ENCODE measurements at places on chromosomes 7 and 10.
A peak's percentile ranks its signal among the peaks of the same experiment; 100 is the strongest.

DNA sequence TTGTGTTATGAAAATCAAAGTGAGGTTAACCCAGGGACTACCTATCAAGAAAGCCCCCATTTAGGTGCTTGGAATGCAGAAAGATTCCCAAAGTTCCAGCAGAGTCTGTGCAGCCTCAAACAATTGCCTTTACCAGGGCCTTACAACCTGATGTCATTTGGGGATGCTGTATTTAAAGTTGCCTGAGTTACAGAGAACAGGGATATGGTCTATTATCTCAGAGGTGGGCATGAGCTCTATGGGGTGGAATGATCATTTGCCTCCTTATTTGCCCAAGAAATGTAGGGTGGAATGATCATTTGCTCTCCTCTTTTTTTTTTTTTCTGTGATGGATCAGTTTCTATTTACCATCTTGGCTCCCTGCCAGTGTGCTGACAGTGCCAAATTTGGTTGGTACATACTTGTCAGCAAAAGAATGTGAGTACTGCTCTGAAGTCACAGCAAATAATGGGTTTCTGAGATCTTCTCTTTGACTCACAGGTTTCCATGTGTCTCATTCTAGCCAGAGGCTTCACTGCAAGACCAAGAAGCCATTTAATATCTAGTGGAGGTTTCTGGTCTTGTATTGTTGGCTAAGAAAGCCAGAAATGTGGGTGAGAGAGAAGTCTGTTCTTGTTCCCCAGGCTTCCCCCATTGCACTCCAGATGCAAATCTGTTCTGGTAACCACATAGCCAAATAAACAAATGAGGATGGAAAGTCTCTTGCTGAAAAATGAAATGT is 45.5 kb upstream of the ZNRF2 start:
- peak; percentile 58 for DNase-seq

DNA sequence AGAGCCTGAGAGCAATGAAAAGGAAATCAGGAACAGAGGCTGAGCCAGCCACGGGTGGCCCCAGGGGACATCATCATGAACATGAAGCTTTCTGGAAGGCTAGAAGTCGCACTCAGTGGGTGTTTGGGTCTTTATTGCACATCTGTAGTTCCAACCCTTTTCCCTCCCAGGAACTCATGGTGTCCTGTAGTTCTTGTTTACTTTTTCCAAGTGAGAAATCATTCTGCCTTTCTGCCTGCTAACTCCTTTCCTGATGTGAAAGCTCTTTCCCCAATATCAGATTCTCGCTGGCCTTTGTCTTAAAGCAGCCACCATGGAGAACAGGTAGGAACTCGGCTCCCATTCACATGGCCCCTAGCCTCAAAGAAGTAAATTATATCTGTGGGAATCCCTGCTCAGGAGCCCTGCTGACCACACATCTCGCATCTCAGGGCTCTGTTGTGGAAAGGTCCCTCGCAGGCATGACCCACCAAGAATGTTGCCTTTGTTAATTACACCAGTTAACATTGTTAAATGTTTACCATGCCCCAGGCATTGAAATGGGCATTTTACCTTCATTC is 542.7 kb downstream of the TNS3 start:
- no peak for DNase-seq

GRCh38 chr10:129272866-129273650 is 194.0 kb upstream of the MGMT start:
- DNase-seq = no peak

DNA sequence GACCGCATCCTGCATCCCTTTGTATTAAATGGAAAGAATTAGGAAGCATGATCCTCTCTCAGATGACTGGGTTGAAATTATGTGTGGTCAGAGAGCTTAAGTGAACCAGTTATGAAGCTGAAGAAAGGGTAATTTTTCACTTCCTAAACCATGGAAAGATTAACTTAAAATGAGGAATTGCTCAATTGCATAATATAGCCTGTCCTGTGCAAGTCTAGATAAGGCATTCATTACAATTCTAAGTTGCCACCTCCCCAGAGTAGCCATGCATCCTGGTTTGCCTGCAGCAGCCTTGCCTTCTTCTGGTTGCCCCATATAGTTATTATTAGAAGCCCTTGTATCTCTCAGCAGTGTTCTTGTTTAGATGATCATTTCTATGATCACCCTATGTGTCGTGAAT is 45.3 kb downstream of the STARD3NL start:
- peak; percentile 65 for DNase-seq

DNA sequence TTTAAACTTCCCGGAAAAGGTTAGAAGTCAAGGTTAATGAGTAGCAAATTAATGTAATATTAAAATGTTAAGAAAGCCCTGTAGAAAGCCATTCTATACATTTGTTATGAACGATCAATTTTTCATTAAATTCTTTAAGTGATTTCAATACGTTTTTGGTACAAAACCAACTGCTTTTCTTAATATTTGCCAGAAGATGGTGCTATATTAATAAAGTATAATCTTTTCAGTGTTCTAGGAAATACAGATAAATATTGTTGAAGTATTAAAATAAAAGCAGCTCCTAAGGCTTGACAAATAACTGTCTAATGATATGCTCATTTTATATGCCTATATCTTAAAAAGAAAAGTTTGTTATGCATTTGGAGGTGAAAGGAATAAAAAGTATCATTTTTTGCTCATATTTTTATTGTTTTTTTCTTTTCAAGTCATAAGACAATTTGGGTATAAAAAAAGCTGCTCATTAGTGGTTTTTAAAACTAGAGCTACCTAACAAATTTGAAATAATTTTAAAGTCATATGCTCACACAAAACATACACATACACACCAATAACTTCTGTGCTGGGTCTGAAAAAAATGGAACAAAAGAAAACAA is 130.3 kb upstream of the POT1 start:
- no peak for DNase-seq

GRCh38 chr7:141646826-141647480 is 55.0 kb downstream of the DENND11 start:
- no peak for DNase-seq

- no peak for DNase-seq
Measured at GRCh38 chr10:133182190-133182589, 22.2 kb downstream of the KNDC1 start.

GRCh38 chr10:99531026-99531695 is 1.6 kb upstream of the NKX2-3 start:
- DNase-seq = no peak

- peak; percentile 86 for DNase-seq
Measured at GRCh38 chr7:41709621-41710020, 6.7 kb upstream of the INHBA start.

- peak; percentile 85 for DNase-seq
Measured at GRCh38 chr10:70355051-70356021, 27.1 kb downstream of the LRRC20 start.

GRCh38 chr10:30931094-30931493 is 100.6 kb downstream of the ZNF438 start:
- no peak for DNase-seq

DNA sequence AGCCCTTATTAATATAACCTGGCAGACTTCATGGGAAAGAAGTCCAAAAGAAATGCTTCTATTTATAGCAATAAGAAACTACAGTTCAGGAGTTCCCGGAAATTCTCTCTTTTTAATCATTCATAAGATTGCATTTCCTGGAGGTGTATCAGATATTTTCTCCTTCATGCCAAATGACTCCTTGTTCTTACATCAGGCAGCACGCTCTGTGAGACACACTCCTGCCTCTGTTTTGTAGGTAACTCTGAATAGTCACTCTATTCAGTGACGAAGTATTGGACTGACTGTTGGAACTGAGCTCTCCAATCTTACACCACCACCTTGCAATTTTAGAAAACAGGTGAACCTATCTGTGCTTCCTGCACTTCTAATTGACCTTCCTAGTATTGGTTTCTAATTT is 78.7 kb upstream of the MSRB2 start:
- no peak for DNase-seq

GRCh38 chr7:55026867-55027490 is 8.2 kb downstream of the EGFR start:
- no peak for DNase-seq

- no peak for DNase-seq
Measured at GRCh38 chr7:152180048-152180447, 154.6 kb downstream of the GALNT11 start.

DNA sequence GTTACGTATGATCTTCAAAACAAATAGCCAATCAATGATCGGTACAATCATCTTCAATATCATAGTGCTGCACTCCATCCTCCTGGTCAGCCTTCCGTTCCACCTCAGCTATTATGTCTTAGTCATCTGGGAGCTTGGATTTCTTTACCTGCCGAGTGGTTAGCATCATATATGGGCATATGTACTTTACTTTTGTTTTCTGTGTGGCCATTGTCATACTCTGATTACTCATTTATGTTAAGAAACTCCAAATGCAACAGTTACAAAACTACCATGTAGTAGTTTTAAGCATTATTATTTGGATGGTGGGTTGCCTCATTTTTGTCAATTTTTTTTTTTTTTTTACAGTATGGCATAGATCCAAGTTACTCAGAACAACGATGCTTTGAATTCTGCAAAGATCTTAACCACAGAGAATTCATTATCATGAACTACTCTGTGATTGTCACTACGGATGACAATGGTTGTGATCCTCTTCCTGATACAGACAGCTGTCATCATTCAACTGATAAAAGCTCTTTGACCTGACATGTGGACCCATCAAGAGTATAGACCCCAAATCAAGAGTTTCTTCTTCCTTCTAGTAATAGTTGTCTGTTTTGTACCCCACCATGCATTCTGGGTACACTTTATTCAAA is 52.1 kb upstream of the NME8 start:
- DNase-seq = no peak

- no peak for DNase-seq
Measured at GRCh38 chr7:25895792-25896171, 256.2 kb upstream of the NFE2L3 start.

DNA sequence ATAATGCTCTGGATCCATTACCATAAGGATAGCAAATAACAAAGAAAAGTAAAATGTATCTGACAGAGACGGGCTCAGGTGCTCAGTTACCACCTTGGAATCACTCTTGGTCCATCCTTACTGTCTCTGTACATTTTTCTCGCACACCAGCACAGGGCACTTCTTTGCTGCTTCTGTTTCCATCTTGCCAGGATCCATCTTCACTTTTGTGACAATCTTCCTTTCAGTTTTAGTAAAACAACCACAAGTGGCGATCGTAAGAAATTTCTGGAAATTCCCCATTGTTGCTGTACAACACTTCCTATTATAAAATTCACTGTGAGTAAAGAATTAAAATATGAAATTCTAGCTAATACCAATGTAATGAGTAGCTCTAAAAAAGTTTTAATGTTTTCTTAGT is 695.5 kb downstream of the GRM8 start:
- no peak for DNase-seq

GRCh38 chr10:112510384-112510783 is 63.4 kb downstream of the VTI1A start:
- no peak for DNase-seq

DNA sequence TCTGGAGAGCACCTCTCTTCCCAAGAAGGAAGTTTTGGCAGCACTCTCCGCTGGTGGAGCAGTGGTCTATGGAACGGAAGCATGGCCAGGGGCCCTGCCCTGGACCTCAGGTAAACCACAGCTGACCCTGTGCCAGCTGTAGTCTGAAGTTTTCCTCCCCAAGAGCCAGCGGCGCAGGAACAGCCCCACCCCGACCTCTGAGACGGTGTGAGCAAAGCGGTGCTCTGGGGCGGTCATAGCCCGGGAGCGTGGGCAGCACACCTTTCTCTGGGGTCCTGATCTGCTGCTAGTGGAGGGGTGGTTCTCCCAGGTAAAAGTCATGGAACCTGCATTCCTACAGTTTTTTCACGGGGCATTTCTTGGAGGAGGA is 52.6 kb downstream of the TSPAN15 start:
- no peak for DNase-seq

Data from suppressor macrophage (primary cell).